ENCODE measurements at places on chromosomes 1 and 21.

DNA sequence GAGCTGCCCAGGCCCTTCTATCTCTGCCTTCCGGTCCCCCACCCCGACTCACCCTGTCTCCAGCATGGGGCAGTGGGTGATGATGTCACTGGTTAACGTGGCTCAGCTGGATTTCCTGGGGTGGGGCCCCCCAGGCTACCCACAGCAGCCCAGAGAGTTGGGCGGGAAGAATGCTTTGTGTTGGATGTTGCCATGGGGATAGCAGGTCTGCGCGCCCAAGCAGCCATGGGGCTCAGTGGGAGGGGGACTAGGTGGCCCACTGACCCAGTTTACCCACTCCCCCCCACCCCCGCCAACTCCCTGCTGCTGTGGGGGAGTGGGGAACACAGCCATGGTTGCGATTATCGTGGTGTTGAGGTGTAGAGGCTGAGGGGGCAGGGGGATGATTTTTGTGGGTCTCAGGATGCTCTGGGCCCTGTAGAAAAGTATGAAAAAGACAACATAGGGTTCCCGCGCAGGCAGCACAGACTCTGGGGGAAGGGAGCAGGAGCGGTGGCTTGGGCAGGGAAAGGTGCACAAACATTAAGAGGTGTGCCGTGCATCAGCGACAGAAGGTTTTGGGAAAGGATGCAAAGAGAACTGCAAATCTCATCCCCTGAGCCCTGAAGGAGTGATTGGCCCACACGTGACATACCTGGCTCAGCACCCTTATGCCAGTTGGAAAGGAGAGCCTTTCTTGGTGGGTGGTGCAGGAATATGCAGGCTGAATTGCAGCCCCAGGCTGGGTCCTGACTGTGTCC, 8.5 kb downstream of the CELSR2 start:
- DNase-seq: no peak

DNA sequence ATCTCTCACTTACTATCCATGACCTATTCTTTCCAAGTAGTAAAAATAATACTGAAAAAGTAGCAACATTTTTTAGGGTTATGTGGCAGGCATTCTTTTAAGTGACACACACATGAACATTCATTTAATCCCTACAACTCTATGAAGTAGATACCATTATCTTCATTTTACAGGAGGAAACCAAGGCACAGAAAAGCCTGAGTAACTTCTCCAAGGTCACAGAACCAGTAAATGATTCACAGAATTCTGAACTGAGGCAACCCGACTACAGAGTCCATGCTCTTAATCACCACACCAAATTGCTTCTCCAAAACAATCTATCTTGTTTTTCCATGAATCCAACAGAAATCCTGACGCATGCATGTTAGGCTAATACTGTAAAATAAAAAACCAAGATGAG, 17.5 kb downstream of the FUBP1 start:
- DNase-seq: no peak

DNA sequence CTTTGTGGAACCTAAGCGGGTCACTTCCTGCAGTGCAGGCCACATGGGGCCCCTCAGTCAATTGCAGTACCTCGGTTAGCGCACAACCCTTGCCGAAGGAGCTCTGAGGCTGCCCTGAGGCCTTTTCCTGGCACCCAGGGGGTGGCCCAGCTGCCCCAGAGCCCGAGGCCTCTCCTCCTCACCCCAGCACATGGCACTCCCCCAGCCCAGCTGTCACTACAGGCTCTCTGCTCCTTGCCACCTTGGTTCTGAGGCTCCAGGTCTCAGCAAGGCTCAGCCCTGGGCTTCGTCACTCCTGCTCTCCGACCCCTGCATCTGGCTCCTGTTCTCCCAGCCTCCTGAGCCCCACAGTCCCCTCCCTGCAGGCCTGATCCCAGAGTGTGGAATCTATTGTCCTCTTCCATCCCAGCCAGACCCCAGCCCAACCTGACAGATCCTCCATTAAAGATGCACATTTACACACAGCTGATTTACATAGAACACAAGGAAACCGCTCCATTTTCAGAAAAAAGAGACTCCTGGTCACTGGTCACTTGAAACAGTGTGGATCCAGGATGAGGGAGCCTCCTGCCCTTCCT, 192.8 kb upstream of the POU3F1 start:
- no peak for DNase-seq

- no peak for DNase-seq
Measured at GRCh38 chr1:186682736-186683135, 2.5 kb upstream of the PTGS2 start.

DNA sequence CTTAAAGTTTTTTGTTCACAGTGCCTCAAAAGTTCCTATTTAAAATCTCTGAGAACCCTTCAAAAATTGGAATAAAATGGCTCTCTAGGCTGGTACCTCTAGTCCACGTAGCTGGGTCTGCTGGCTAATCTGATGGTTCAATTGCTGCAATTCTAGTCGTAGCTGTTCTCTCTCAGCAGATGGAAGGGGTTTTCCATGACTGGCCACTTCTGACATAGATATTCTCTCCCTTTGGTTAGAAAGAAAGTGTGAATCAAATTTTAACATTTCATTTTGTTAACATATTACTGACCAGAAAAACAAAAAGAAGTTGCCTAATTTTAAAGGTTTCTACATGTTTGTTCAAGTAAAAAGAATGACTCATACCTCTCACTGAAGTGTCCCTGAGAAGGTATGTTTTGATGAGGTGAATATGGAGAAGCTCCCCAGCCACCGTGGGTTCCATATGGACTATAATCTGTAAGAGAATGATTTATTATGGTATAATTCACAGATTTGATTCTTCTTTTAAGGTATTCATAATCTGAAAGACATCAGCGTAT, 29.3 kb upstream of the SERPINC1 start:
- DNase-seq: no peak

DNA sequence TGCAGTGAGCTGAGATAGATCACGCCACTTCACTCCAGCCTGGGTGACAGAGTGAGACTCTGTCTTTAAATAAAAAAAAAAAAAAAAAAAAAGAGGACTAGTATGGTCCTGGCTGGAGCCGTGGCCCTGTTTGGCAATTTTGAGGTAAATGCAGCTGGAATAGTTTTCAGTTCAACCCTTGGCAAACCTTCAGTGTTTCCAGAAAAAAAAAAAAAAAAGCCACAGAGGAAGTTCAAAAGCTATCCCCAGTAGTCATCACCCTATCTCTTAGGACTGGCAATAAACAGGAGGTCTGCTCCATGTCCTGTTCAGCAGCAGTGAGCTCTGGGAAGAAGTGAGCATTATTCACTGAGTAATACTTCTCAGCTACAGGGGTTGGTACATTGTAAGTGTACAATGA, 56.8 kb upstream of the ERRFI1 start:
- no peak for DNase-seq
